Left cardiac atrium (tissue), 4 donors: ENCODE measurements at places on chromosomes 6 and 20. TPM values are rescaled to one million over a fixed set of nuclear protein-coding genes. Genes with fewer than 3 reads are reported as not detected.

SGK2 gene
- 10.9 TPM for total RNA-seq

SIRPA gene
- 46.2 TPM for total RNA-seq

CRIP3 gene
- 1.5 TPM for total RNA-seq

ESR1 gene
- total RNA-seq, result 2.4 TPM

CDSN gene
- total RNA-seq, result 0.10 TPM

CAPN11 gene
- total RNA-seq, result 0.39 TPM

ASIP gene
- total RNA-seq, result 1.2 TPM
